ENCODE measurements at places on chromosomes 5 and 9.

DNA sequence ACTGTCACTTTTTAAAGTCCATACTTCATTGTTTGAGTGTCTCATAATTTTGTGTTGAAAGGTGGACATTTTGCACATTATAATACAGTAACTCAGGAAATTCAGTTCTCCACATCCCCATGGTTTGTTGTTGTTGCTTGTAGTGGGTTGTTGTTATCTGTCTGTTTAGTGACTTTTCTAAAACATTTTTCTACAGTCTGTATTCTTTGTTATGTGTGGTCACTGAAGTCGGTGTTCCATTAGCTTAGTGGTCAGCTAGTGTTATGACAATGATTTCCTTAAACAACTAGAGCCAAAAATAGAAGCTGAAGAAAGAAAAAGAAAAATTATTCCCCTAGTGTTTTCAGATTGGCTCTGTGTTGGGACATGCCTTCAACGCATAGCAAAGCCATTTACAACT, 5.6 kb upstream of the IL33 start:
- no peak for DNase-seq

GRCh38 chr5:127941646-127942045, 141.9 kb upstream of the SLC12A2 start:
- DNase-seq, result no peak

DNA sequence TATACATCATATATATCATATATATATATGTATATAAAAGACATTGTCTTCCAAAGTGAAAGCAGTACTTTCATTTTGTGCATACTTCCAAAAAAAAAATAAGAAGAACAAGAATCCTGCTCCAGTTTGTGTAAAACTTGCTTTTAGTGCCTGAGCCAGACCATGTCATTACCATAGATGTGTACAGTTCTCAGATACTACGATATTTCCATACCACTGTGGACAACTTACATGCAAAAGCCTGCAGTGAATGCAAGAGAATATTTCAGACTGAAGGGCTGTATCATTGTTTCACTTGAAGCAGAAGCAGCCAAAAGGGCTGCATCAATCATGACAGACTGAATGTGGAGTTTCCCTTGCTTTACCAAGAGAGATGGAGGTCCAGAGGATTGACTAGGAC, 72.6 kb upstream of the CYLC2 start:
- no peak for DNase-seq

DNA sequence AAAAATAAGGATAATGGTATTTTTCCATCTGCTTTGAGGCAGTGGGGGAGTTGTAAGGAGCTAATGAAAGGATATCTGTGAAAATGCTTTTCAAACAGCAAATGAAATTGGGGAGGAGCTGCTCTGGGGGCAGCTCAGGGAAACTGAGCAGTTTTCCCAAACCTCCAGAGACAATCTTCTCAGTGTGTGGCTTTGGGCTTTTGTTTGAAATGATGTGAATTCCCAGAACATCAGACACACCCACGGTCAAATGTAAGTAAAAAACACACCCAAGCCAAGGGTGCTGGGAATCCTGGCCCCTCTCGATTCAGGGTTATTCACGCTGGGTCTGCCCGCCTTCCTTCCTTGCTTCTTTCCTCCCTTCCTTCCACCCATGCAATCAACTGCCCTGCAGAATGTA, 512.6 kb downstream of the BNC2 start:
- DNase-seq, result no peak

DNA sequence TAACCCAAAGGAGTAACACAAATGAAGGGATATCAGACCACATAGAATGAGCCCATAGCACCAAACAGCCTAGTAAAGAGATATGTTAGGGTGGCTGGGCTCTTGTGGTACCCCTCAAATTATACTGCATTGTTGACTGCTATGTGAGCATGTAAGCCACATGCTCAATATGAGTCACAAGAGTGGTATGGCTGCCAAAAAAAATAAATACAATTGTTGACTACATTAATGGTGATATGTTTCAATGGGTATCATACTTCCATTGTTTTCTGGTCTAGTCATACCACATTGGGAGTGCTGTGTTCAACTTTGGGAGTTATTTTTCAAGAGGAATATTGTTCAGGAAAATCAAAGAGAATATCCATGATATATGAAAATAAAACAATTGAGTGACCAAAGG, 162.4 kb upstream of the PIK3R1 start:
- no peak for DNase-seq

- no peak for DNase-seq
Measured at GRCh38 chr9:137169896-137170358, at the start of gene LRRC26. TSS of gene LRRC26 (minus strand) at chr9:137170051. CDS start at chr9:137169943, 108 bp downstream.

DNA sequence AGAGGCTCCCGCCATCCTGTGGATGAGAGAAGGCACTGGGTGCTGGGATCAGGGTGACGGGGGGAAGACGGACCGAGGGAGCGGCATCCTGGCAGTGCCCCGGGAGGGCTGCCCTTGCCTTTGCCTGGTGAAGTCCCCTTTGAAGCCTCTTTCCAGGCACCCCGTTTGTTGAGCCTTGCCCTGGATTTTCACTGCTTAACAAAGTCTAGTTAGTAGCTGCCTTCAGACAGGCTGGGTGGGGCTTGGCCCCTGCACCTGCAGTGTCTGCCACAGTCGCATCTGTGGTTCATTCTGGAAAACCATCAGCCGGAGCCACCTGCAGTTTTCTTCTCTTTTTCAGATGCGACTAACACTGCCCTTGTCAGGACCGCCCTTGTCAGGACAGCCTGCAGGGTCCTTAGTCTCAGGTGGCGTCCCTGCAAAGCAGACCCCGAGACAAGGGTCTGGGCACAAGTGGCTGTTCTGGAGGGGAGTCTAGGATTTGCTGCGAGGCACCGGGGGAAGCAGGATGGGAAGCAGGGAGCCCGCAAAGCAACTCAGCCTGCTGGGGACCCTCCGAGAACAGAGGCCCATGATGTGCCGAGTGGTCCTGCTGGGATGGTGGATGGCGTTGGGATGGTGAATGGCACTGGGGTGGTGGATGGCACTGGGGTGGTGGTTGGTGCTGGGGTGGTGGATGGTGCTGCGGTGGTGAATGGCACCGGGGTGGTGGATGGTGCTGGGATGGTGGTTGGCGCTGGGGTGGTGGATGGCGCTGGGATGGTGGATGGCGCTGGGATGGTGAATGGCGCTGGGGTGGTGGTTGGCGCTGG, 147.9 kb upstream of the COL5A1 start:
- no peak for DNase-seq

- no peak for DNase-seq
Measured at GRCh38 chr9:137316012-137316981, 14.2 kb upstream of the NRARP start.

DNA sequence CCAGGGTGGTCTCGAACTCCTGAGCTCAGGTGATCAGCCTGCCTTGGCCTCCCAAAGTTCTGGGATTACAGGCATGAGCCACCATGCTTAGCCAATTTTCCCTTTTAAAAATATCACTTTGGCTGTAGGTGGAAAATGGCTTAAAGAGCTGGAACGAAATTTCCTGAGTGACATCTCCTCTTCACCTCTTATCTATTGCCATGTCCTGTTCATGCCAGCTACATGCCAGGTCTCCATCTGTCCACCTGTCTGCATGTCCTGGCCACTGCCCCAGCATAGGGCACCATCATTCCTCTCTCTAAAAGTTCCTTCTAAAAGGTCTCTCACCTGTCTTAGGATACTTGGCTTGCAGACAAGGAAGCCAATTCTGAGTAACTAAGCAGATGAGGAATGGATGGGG, 2.8 kb upstream of the GRK6 start:
- no peak for DNase-seq

- DNase-seq, result no peak
Measured at GRCh38 chr5:133247881-133248624, 196.2 kb downstream of the HSPA4 start.

DNA sequence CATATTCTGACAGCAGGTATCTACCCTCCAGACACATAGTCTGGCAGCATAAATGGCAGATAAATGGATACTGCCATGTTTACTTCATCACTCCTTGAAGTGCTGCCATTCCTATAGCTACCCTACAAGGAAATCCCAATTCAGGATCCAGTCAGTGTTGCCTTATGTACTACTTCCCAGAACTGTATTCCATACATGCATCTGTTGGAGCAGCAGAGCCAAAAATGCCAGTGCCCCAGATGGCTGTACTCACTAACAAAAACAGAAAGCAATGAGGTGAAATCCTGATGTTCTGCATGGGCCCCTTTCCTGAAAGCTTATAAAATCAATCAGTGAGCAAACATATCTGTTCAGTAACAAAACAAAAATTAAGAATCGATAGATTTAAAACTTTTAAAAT, 490.0 kb upstream of the COX7C start:
- DNase-seq, result no peak

GRCh38 chr5:167908606-167909005, 382.8 kb upstream of the WWC1 start:
- no peak for DNase-seq

GRCh38 chr5:154320224-154321089, 125.3 kb upstream of the SAP30L start:
- no peak for DNase-seq

- DNase-seq, result no peak
Measured at GRCh38 chr9:38440516-38440915, 16.3 kb upstream of the IGFBPL1 start.

- DNase-seq, result peak; percentile 63
Measured at GRCh38 chr5:115262321-115263077, at the start of gene PGGT1B. TSS of gene PGGT1B (minus strand) at chr5:115262877. CDS start at chr5:115262851, 26 bp downstream.

DNA sequence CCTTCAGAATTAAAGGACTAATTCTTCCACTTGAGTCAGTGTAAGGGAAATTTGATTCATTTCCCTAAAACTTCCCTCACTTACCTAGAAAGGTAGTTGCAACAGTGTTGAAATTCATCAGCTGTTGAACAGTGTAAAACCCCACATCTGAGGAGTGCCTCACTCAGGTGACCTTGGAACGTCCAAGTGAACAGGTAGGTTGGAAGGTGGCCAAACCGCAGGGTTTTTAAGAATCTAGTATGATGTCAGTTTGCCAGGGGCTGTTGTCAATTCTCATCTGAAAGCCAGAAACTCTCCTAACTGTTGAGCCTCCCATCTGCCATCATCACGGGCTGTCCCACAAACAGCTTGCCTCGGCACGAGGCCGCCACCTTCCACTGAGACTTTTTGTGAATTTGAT, 105.7 kb downstream of the TMEM174 start:
- no peak for DNase-seq

DNA sequence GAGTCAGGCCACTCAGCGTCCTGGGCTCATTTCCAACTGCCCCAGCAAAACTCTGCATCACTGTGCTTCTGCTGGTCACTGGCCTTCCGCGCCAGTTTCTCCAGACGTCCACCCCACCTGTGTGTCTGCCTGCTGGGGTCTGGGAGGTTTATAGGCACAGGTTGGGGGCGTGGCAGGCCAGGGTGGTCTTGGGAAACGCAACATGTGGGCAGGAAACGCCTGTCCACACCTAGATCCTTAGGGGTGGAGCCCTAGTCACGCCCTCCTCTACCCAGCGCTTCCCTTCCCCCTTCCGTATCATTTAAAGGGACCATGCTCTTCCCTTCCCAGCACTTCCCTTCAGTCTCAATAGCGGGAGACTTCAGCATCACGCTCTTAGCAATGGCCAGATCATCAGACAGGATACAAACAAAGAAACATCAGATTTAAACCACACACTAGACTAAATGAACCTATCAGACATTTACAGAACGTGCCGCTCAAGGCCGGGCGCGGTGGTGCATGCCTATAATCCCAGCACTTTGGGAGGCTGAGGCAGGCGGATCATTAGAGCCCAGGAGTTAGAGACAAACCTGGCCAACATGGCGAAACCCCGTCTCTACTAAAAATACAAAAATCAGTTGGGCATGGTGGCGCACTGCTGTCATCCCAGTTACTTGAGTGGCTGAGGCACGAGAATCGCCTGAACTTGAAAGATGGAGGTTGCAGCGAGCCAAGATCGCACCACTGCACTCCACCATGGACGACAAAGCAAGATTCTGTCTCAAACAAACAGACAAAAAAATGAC, 11.8 kb upstream of the BTNL9 start:
- no peak for DNase-seq

- no peak for DNase-seq
Measured at GRCh38 chr5:178319541-178320041, 87.0 kb upstream of the PHYKPL start.

DNA sequence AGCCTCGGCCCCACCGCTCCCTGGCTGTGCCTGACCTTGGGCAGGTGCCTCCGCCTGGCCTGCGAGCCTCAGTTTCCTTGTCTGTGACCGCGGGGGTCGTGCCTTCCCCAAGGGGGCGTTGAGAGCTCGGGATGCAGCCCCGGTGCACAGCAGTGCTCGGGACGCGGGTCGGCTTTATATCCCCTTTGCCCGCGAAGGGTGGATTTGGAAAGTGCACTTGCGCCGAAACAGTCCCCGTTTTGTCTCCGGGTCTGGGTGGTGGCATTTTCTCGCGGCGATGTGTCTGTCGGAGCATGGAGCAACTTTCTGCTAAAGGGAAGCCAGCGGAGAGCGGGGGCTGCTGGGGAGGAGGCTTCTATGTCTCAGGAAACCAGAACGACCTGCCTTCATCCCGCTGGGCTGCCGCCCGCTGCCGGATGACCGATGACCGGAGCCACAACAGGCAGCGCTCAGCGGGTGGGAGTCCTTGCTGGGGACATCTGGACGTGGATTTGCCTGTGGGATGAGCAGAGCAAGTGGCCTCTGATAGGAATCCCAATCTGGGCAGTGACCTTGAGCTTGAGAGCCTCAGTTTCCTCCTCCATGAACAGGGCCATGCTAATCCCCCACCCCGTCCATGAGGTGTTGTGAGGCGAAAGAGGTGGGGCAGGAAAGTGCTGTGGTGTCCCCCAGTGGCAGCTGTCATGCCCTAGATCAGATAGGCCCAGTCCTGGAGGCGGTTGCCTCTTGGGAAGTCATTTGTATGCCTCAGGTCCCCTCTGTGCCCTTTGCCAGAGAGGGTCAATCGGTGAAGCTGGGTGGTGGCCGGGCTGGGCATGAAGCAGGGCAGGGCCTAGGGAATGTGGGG, 651 bp downstream of the HRH2 start:
- peak; percentile 28 for DNase-seq

- DNase-seq, result no peak
Measured at GRCh38 chr5:125510651-125511050, 764.2 kb upstream of the ZNF608 start.

DNA sequence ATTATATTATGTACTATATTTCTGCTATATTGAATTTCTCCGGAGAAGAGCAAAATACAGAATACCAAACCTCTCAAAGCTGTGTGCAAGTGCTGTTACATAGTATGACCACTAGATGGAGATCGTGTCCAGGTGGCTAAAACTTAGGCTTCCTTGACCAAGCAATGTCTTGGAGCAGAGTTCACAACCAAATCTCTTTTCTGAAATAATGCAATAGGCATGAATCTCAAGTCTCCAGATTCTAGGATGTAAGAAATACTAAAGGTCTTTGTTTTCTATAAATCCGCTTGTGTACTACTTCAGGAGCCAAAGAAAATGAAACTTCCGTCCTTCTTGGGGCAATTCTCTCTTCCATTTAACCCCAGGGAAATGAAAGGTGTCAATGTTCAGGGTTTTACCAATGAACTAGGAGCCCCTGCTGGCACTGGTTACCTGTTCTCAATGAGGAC, 181.5 kb upstream of the RAI14 start:
- DNase-seq, result no peak

All from activated CD4-positive, alpha-beta T cell treated with anti-CD3 and anti-CD28 coated beads, Interleukin-2, amount 50 U/mL, for 1 hour (primary cell).